ENCODE measurements at places on chromosomes 6 and 20.

- no peak for DNase-seq
Observed at GRCh38 chr6:108710551-108710950, 137.7 kb upstream of the ARMC2 start.

- DNase-seq: no peak
Observed at GRCh38 chr20:50930976-50931305, 296 bp downstream of the ADNP start.

DNA sequence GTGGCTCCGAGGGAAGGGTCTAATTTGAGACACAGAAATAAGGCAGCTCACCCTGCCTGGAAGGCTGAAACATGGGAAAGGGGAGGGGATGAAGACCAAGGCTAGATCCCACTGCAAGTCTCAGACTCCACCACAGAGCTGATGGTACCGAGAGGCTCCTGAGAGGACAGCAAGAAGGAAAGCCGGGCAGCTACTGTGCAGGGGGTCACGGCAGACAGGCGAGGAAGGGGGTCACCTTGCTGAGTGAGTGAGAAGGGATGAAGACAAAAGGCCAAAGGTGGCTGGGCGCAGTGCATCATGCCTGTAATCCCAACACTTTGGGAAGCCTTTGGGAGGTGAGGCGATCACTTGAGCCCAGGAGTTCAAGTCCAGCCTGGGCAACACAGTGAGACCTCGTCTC, 100.7 kb downstream of the ATP9A start:
- DNase-seq: no peak

DNA sequence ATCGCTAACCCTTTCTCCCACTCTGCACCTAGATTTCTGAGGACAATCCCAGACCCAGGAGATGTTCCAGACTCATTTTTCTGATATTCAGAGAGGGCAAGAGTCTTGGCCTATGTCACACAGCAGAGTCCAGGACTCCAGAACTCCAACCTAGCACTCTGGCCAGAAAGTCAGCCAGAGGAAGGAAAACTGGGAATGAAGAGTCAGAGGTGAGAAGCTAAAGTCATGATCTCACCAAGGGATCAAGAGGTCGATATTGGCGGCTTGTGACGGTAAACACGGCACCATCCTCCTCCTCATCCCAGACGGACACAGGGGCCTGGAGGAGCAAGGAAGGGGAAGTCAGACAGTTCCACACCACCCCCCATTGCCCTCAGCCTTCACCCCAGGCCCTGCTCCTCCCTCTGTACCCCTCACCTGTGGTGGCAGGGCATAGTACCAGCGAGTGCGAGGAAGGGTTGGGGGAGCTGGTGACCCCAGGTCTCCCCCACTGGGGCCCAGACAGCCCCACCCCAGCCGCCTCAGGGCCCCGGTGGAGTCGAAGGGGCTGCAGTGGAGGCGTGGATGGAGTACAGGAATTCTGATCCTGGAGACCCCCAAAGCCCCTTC, 1.8 kb downstream of the RGL2 start:
- no peak for DNase-seq

GRCh38 chr6:106591111-106591825, 38.0 kb downstream of the RTN4IP1 start:
- no peak for DNase-seq

- no peak for DNase-seq
Observed at GRCh38 chr20:37108676-37109075, 12.9 kb upstream of the RBL1 start.
